ENCODE measurements at places on chromosomes 5 and 9.

GRCh38 chr5:55902696-55903095 lies 51.5 kb downstream of the IL31RA start:
- no peak for DNase-seq

DNA sequence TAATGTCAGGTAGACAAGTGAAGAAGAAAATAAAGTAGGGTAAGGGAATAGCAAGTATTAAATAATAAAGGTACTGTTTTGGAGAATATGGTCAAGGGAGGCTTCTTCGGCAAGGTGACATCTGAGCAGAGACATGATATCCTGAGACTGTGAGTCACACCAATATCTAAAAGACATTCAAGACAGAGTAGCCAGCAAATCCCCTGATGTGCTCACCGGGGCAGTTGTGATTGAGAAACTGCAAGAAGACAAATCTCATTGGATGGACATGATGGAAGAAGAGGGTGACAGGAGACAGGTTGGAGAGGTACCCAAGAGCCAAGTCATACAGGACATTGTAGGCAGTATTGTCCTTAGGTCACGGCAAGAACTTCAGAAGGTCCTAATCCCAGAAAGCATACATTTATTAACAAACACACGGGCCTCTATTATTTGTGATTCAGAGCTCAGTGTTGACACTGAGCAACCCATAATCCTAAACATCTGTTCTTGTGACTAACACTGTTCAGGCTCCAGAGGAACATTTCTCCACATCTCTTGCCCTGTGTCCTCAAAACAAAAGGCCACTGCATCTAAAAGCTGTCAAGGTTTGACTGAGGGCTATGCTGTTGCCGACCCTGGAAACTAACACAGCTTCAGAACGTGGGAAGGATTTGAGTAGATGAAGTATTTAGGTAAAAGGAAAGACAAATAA lies 258.7 kb upstream of the CLINT1 start:
- DNase-seq: no peak

DNA sequence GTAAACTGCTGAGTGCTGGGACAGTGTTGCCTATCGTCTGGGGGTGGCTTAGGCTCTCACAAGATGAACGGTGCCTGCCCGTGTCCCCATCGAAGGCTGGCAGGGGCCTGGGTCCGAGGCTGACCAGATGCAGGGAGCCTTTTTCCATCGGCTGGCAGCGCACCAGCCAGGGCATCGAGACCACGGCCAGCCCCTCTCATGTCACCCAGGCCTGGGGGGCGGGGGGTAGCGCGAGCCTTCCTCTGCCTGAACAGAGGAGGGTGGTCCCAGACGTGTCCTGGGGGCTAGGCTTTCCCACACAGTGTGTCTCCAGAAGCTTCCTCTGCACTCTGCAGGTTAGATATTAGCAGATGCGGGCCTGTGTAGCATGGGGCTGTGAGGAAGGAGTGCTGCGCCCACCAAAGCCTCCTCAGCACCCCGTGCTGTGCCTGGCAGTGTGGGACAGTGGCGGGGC lies 17.3 kb downstream of the FGD3 start:
- no peak for DNase-seq

- no peak for DNase-seq
These were observed 1.0 kb upstream of the FBXW11 start for GRCh38 chr5:172007175-172008110.

DNA sequence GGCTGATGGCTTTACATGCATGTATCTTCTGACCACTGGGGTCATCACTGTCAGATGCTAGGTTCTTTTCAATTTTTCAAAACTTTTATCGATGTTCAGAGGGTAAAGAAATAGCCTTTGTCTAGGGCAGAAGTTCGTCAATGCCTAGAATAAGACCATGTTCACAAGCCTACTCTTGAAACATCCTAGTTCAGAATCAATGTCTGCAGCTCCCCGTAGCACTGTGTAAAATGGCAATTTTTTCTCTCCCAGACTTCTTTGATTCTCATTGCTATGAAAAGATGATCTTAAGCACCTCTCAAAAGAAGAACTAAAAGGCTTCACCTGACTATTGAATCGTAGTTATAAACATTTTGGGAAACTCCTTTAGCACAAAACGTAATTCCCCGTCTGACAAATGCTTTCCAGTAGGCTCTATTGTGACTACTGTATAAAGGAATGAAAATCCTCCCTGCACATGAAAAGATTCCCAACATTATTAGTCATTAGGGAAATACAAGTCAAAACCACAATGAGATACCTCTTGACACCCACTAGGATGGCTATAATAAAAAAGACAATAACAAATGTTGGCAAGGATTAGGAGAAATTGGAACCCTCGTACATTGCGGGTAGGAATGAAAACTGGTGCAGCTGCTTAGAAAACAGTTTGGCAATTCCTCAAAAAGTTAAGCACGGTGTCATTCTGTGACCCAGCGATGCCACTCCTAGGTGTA lies 263.5 kb downstream of the ARHGAP26 start:
- peak; percentile 21 for DNase-seq

DNA sequence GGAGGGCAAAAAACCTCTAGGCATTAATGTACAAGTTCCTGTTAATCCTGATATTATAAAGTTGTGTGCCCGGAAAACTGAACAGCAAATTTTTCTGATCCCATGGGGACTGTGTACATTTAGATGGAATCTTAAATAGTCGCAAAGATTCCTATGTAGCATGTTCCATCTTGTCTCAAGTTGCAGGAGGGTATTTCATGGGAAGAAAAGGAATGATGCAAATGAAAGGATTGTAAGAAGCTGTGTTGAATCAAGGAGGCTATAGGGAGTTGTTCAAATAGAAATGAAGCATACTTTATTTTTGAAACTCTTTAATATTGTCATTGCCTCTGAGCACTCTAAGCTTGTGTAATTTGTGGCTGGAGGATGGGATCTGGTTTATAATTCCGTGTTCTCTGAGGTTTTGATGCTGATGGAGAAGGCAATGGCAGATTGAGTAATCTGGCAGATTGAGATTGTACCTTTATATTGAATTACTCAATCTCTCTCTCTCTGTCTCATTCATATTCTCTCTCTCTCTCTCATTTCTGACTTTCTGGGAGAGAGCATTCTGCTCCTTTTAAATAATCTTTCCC lies 288.5 kb downstream of the OSTF1 start:
- no peak for DNase-seq

DNA sequence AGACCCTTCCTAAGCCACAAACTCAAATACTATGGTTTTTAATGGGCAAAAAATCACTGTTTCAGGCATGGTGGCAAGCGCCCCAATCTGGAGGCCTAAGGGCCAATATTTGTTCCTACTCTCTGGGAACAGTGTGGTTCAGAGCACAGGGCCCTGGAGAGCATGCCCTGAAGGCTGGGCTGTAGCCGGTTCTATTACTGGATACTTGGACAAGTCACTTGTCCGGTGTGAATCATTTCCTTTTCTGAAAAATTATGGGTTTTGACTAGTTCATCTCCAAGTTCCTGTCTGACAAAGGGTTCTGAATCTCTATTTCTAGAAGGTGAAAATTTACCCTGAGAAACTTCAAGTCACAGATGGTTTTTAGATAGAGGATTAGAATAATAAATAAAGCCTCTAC lies 75.0 kb downstream of the OTULIN start:
- DNase-seq: no peak

GRCh38 chr5:98827161-98827560 lies 53.7 kb downstream of the RGMB start:
- DNase-seq: peak; percentile 23

DNA sequence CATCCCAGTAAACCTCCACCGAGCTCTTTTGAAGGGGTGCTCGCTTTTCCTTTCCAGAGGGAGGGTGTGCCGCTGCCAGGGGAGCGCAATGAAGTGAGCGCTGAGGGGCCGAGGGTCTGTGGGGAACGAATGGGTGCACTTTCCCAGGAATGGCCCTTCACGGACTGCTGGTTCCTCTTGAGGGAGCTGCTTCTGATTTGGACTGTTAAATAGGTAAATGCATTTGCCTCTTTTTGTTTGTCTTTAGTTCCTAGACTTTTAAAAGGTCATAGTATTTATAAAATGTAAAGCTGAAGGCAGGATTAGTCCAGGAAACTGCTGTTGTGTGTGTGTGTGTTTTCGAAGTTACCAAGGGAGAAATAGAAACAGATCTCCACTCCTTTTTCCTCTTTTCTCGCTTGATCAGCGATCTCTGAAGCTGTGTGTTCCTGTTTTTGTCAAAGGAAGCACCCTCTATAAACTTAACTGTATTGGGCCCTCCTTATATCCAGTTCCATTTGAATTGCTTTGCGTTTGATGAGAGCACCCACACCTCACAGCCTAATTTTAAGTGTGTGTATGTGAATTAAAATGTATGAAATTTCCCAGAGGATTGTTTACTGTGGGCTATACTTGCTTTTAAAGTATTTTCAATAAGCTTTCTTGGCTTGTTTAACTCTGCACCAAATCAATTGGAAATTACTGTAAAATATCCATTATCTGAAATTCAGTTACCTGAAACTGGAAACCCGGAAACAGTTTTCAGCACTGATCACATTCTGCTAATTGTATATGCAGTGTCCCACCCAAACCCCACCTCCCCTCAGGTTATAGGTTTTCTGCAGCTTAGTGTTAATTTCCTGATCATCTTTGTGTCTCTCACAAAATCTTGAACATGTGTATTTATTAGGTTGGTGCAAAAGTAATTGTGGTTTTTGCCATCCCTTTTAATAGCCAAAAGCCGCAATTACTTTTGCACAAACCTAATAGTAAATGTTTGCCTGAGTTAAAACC lies 966 bp downstream of the SNX2 start:
- DNase-seq: peak; percentile 2

DNA sequence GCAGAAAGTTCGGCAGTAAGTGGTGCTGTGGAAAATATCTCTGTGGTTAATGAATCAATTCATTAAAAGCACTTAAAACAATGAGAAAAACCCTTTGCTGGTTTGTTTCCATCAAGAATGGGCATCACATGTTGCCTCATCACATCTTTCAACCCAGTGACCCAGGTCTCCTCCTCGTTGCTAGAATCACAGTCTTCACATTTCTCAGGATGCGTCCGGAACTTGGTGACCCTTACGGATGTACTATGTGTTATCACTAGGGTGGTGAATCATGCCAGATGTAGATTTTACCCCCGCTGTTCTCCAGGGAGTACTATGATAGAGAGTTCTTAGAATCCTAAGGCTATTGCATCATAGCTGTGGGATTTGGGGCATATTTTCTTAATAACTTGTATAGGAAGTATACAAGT lies 217.9 kb upstream of the KLF4 start:
- DNase-seq: peak; percentile 17

Measured in A549 (cell line).